ENCODE measurements at places on chromosomes 2 and 18.

GRCh38 chr18:6476190-6476589 lies 61.5 kb upstream of the L3MBTL4 start:
- DNase-seq = no peak

GRCh38 chr2:108145557-108146326 lies 94.0 kb upstream of the SULT1C3 start:
- DNase-seq = no peak

DNA sequence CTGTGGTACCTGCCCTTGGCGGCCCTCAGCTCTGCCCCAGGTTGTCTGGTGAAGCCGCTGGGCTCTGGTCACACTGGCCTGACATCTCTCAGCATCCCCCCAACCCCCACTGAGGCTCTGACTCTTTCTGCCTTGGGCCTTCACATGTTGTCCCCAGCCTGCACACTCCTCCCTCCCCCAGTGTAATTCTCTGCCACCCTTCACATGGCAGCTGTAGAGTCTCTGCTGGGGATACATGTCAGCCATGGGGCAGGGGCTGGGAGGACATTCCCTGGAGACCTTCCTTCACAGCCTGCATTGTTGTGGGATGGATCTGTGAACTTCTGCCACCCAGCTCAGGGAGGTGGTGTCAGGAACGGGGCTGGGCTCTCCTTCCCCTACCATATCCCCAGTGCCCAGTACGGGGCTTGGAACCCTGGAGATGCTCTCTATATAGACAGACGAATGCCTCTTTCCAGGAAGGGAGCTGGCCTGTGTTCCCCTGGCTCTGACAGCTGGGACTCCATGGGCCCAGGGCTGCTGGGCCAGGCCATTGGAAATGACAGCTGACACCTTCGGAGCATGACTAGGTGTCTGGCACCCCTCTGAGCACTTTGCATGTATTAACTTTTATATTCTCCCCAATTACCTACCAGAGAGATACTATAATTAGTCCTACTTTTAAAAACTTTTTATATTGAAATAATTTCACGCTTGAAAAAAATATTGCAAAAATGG lies 151.5 kb downstream of the INHBB start:
- no peak for DNase-seq

DNA sequence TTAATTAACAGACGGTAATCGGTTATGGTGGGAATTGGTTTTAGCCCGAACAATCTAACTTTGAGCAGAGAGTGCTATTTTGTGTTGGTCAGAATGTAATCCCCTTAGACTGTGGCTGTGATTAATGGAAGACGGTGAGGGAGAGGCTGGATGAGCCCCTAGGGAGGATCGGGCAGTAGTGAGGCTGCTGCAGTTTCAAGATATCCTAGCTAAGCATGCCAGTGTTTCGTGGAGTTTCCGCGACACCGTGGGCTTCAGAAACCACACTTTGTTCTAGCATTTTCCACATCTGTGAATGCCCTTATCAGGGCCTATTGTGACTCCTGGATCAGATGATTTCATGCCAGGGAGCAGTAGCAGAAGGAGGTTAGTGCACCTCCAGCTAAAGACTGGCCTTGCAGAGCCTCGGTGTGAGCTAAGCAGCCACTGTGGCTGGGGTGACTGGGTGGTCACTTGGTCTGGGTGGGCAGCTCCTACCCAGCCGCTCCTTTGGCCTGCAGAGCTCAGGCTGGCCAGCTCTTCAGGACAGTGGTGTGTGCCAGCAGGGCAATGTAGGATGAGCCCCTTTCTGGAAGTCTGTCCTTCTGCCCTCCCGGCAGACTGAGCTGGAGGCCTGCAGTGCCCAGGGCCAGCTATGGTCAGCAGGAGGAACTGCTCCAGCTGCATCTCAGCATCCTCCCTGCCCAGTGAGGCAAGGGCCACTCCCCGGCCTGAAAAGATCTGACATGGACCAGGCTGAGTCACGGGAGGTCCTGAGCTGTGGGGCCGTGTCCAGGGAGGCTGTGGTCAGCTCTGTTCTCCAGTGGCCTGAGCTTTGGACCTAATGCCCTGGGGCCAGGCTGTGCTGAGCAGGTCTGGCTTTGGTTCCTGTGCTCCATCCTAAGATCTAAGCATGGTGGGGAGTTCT lies 142.6 kb upstream of the GPC1 start:
- DNase-seq = no peak

DNA sequence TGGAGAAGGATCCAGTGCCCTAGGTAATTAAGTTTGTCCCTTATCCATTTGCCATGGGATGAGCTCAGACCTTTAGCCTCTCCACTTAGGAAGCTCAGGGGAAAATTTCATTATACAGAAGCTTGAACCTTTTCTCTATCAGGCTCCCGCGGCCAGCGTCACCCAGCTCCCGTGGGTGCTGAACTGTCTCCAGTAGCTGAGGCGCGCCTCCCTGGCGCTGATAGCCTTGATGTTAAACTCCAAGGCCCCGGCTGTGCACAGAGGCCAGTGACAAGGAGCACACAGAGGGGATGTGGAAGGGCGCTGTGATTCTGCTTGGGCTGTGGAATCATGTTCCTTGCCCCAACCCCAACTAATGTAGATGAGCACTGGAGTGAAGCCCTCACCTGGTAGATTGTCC lies 50.8 kb downstream of the NRP2 start:
- DNase-seq = no peak

DNA sequence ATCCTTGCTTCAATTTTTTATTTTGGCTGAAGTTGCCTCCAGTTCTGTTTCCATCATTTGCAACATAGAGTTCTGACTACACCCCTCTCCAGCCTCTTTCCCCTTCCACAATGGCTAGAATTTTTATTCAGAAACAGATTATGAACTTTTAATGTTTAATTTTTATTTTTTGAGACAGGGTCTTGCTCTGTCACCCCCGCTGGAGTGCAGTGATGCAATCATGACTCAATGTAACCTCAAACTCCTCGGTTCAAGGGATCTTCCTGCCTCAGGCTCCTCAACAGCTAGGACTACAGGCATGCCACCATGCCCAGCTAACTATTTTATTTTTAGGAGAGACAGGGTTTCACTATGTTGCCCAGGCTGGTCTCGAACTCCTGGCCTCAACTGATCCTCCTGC lies 2.8 kb downstream of the NTSR2 start:
- DNase-seq = no peak

GRCh38 chr2:191083540-191083939 lies 67.3 kb downstream of the STAT4 start:
- no peak for DNase-seq

GRCh38 chr18:9900699-9901098 lies 13.1 kb upstream of the VAPA start:
- no peak for DNase-seq

DNA sequence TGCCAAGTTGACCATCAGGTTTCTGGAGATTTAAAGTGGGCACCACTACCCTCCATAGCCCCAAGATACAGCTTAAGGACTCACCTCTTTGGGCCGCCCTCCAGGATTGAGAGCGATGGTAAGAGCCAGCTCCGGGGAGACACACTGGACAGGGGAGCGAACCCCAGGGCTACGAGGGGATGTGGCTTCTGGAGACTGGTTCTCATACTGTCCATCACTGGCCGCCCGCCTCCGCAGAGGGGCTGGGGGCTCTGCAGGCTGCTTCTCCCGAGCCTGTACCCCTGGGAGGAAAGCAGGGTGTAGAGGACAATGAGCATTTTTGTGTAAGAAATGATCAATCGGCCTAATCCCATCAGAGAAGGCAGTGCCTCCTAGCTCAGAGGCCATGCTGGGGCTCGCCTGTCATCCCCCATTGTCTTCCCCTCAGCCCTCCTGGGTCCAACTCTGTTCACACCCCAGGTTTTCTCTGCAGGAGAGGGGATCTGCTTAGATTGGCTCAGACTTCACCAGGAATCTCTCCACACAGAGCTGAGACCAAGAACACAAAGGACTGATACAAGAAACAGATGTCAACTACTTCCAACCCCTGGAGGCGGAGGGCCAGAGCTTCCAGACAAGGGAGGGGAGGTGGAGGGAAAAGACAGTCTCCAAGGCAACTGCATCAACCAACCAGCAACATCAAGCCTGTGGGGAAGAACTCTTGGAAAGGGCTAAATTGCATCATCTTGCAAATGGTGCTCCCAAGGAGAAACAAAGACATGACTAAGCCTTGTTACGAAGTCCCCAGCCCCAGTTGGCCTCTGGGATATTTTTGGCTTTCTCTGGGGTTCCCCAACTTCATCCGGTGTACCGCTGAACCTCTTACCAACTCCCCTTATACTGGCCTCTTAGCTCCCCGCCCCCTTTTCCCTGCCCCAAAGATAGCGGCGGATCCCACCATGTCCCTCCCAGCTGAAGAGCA lies 166.6 kb downstream of the TNS1 start:
- no peak for DNase-seq

DNA sequence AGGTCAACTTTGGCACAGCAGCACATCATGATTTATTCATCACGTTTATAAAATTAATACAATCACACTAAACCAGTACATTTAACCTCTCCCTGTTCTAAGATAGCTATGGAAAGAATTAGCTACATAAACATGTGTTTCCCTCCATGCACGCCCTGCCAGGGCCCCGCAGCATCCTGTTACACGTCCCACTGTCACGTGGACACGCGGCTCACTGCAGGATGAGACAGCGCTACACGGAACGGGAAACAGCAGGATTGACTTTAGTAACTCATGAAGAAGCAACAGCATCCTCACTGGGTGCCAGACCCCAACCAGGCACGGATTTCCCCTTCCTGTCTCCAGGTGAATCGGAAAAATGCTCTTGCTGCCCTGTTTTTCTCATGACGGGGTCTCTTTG lies 30.9 kb upstream of the SALL3 start:
- no peak for DNase-seq

DNA sequence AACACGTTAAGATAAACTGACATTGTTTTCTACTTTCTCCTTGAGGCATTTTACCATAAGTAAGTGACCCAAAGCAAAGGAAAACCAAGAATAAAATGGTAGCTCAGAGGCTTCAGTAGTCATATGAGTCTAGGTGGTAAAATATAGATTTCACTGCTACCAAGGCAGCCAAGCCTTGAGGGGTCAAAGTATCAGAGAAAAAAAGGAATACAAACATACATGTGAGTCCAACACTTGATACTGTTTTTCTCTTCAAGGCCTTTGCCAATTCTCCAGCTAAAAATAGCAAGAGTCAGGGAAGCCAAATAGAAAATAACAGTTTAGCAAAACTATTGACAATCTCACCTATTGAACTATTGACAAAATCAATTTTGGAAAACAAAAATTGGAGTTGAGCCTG lies 925.9 kb downstream of the BCL11A start:
- no peak for DNase-seq

- no peak for DNase-seq
These were observed 33.1 kb downstream of the NGEF start for GRCh38 chr2:232979871-232980461.

- DNase-seq = no peak
These were observed 146.6 kb downstream of the MAP4K4 start for GRCh38 chr2:101844055-101844635.

DNA sequence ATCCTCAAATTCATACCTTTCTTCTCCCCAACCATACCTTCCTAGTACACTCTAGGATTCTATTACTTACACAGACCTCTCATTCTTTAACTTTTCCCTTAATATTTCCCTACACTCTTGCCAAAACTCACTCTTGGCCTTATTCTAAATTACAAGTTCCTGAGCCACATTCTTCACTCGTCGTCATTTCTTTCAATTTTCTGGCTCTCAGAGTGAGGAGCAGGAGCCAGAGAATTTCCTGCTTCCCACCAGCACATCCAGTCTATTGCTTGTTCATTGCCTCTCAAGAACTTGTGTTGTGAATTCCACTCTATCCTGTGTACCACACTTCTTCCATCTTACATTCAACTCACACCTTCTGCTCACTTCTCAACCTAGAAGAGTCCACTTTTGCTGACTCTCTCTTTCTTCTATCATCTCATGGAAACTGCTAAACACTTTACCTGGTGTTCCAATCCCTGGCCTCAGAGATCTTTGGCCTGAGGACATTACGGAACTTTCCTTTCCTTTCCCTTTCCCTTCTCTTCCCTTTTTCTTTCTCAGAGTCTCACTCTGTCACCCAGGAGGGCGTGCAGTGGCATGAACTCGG lies 171.6 kb downstream of the PLCL1 start:
- DNase-seq = no peak

DNA sequence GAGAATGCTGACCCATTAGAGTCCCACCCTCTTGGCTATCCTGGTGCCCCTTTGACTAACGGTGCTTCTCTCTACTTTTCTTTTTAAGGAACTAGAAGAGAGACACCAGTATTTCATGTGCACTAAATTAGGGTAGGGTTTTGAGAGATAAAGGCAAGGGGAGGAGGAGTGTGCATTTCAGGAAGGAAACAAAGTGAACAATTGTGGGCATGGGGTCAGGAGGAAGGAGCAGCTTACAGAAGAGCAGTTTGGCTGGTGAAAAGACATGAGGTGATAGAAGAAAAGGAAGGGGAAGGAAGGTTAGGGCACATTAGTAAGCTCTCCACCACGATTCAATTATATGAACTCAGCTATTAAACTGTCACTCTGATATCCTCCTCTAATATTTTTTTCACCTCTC lies 105.8 kb upstream of the CTAGE1 start:
- DNase-seq = no peak

- DNase-seq = no peak
These were observed 468.0 kb downstream of the METTL4 start for GRCh38 chr18:2103299-2103698.

DNA sequence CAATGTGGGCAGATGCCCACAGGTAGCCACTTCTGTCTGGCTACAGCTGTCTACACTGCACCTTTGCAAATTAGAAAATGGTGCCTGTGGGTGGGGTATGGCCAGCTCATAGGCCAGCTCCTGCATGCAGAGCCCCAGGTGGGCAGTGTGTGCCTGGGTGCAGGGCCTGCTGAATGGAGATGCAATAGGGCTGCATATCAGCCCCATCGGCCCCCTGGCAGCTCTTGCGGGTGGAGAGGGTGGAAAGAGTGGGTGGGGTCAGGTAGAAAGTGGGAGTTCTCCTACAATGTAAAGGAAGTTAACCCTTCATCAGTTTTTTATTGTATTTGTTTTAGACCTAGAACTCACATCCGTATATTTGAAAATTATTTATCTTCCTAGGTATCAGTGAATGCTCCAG lies 37.1 kb downstream of the FBLN7 start:
- DNase-seq = no peak

DNA sequence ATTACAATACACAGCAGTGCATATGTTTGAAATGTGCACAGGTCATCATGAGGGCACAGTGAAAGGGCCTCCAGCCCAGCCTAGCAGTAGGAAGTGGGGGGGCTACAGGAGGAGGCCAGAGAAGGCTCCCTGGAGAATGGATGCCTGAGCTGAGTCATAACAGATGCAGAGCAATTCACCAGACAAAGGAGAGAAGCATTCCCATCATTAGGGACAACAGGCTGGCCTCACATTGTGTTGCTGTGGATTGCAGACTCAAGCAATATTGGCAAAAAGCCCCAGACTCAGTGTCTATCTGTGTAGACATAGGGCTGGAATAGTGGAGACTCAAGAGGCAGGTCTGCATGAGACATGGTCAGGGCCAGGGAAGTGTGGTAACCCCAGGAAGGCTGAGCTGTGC lies 329.9 kb downstream of the DLGAP1 start:
- no peak for DNase-seq

DNA sequence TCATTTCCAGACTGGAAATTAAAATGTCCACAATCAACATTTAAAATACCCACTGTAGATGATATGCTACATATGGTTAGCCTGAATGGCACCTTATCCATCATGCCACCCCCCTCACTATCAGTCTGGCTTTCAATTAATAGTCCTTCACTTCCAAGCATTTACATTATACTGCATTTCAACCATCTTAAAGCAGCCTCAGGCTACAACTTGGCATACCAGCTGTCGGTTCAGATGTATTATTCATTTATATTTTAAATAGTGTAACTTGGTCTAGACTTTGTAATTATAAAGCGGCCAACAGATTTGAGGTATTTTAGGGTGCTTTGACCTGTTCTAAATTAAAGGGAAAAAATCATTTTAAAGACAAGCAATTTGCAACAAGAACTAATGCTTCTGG lies 2.6 kb downstream of the GCG start:
- DNase-seq = no peak

Measured in ascending aorta (tissue), 2 donors.